BJ (cell line): ENCODE measurements at places on chromosomes 11 and 22.

- no peak for DNase-seq
Observed at GRCh38 chr11:92717240-92717639, 252.2 kb upstream of the MTNR1B start.

- DNase-seq: no peak
Observed at GRCh38 chr22:38732251-38732815, 23.5 kb downstream of the SUN2 start.

DNA sequence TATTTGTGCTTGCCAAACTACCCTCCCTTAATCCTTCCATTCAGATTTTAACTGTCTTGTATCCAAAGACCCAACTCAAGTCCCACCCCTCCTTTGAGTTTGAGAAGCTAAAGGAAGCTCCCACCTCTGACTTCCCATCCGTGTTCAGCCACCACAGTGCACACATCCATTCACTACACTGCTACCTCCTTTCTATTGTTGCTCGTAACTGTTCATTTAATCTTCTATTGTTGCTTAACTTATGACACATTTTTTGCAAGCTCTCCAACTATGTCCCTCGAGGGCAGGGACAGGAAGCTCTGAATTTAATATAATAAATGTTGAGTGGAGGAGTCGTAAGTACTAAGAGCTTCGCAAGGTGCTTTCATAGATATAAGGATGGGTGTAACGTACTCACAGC is 10.4 kb downstream of the LARGE1 start:
- DNase-seq: no peak

DNA sequence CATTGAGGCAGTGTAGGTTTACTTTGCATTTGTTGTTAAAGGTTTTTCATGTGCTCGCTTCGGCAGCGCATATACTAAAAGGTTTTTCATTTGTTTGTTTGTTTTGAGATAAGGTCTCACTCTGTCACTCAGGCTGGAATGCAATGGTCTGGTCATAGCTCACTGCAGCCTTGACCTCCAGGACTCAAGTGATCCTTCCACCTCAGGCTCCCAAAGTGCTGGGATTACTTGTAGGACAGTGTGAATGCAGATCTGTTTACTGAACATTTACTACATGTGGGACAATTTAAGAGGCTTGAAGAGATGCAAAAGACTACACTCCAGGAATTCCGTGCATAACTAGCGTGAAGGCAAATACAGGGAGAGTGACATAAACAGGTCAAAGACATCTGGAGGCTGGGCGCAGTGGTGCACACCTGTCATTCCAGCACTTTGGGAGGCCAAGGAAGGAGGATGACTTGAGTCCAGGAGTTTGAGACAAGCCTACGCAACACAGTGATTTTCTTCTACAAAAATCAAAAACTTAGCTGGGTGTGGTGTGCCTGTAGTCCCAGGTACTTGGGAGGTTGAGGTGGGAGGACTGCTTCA is 34.1 kb downstream of the YPEL1 start:
- no peak for DNase-seq

DNA sequence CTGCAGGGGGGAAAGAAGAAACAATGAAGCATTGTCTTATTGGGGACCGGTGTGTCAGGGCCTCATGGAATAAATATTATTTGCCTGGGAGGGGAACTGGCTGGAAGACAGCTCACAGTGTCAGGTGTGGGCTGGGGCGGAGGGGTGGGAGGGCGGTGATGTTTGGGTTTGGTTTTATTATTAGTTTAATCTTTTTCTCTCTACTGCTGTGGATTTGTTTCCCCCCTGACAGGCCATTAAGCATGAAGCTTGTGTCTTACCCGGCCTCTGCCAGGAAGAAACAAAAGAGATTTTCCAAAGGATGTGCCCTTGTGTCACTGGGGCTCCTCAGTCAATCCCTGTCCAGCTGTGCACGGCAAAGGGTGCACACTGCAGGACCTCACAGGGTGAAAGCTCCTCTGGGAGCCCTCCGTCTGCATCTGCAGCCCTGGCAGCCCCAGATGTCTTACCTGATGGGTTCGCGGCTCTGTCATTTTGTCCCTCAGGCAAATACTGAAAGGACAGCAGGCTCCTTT is 203.1 kb upstream of the TMEM45B start:
- no peak for DNase-seq

GRCh38 chr11:130918081-130918480 is 1.8 kb upstream of the SNX19 start:
- no peak for DNase-seq

DNA sequence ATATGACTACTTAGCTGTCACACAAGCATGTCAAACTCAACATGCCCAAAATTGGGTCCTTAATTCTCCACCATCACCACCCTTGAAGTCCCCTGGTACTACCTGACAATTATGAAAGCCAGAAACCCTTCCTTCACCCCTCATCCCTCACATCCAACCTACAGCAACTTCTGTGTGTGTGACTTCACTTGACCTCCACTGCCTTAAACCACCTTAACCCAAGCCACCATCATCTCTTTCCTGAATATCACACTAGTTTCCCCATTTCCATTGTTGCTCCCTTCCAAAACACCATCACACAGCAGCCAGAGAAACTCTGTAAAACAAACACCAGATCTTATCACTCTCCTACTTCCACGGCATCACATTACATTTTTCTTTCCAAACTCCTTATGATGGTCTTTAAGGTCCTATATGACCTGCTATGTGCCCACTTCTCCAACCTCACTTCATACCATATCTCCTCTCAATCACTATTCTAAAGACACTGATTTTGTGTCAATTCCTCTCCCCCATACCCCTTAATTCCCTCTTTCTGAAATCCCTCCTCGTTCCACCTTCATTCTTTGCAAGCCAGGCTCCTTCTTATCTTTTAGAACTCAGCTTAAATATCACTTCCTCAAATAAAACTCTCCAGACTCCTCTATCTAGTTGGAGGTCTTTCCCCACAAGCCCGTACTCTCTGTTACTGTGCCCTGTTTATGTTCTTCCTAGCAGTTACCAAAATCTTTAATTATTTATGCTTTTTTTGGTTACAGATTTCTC is 124.9 kb downstream of the RBFOX2 start:
- no peak for DNase-seq

GRCh38 chr22:50498322-50498890 is 9.1 kb downstream of the LMF2 start:
- no peak for DNase-seq

DNA sequence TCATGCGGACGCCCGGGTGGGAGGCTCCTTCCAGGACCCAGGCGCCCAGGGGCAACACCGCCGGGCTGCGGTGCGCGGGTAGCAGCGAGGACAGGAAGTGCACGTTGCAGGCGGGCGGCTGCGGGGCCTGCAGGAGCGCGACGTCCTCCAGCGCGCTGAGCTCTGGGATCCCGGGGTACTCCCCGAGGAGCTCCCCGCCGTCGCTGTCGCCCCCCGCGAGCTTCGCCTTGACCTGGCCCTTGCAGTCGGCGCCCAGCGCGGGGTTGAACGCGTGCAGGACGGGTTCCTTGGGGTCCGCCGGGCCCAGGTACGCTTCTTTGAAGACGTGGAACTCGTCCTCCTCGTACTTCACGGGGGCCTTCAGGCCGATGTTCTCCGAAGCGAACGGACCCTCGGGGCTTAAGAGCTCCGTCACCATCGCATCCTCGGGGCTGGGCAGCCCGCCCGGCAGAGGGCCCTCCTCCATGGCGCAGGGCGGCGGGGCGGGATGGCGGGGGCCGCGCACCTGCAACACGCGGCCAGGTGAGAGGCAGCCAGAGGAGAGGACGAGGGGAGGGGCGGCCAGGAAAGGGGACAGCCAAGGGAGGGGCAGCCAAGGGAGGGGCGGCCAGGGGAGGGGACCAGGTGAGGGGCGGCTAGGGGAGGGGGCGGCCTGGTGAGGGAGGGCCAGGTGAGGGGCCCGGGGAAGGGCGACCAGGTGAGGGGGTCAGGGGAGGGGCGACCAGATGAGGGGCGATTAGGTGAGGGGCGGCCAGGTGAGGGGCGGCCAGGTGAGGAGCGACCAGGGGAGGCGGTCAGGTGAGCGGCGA is 921 bp downstream of the TESMIN start:
- DNase-seq: no peak

DNA sequence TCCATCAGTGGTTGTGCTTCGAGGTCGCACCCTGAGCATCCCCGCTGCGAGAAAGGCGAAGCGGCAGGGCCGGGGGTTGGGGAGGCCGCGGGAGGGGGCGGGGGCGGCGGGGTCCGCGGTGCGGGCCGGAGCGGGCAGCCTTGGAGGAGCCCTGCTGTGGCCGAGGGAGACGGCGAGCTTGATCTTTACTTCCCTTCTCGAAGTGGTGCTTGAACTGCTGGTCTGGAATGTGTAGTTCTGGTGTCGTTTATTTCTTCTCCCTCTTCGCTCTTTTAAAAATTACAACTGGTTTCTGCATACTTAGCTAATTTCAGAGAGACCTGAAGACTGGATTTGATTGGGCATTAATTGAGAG is 1.1 kb downstream of the APLP2 start:
- no peak for DNase-seq

GRCh38 chr11:67652965-67653845 is 2.7 kb upstream of the ACY3 start:
- no peak for DNase-seq

- DNase-seq: no peak
Observed at GRCh38 chr11:86696451-86696850, 24.0 kb upstream of the ME3 start.

GRCh38 chr22:40857309-40857855 is 434 bp downstream of the XPNPEP3 start:
- no peak for DNase-seq

- DNase-seq: no peak
Observed at GRCh38 chr11:34216706-34217105, 111.3 kb downstream of the NAT10 start.

DNA sequence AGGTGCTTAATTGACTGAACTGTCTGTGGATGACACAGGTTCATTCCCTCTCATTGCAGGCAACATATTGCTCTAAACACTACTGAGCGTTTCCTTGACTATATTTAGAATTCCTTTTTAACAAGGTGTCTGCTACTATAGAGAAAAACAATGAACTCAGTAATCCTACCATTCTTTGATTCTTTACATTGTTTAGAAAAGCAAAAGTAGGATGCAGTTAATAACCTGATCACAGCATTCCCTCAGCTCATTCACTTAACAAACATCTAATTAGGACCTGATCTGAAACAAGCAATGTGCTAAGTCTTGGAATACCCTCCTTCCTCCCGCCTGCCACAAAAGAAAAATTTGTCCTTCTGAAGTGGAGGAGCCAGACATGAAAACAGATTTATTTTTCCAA is 313.1 kb downstream of the LRRC4C start:
- no peak for DNase-seq

GRCh38 chr11:92492372-92492771 is 267.8 kb downstream of the FAT3 start:
- no peak for DNase-seq

- DNase-seq: no peak
Observed at GRCh38 chr11:40294741-40295140, 1164.7 kb downstream of the LRRC4C start.

GRCh38 chr11:100756559-100756958 is 69.5 kb downstream of the ARHGAP42 start:
- no peak for DNase-seq

- no peak for DNase-seq
Observed at GRCh38 chr22:20523086-20523983, 15.9 kb downstream of the MED15 start.

DNA sequence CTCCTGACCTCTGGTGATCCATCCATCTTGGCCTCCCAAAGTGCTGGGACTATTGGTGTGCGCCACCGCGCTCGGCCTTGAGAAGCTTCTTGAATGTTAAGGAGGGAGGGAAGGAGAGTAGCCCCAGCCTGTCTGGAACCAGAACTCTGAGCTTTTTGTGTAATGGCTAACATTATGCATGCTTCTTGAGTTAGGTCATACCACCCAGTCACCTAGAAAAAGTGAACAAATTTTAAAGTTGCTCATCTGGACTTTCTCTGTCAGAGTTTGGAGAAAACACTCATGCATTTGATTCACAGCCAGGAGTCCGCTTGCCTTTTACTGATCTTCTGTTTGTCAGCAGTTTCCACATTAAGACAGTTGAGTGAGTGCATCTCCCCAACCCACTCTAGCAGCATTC is 82.1 kb downstream of the PPP6R3 start:
- peak; percentile 82 for DNase-seq

- DNase-seq: no peak
Observed at GRCh38 chr22:24033731-24034130, 22.6 kb downstream of the CABIN1 start.

GRCh38 chr11:66768088-66768521 is 39.1 kb upstream of the SPTBN2 start:
- DNase-seq: no peak

GRCh38 chr11:75245356-75246005 is 4.9 kb downstream of the TPBGL start:
- no peak for DNase-seq

GRCh38 chr11:112016088-112016764 is 9.0 kb upstream of the DLAT start:
- no peak for DNase-seq

GRCh38 chr22:47259990-47260389 is 497.5 kb downstream of the TBC1D22A start:
- no peak for DNase-seq

- DNase-seq: no peak
Observed at GRCh38 chr11:36261094-36261493, 28.1 kb downstream of the COMMD9 start.

DNA sequence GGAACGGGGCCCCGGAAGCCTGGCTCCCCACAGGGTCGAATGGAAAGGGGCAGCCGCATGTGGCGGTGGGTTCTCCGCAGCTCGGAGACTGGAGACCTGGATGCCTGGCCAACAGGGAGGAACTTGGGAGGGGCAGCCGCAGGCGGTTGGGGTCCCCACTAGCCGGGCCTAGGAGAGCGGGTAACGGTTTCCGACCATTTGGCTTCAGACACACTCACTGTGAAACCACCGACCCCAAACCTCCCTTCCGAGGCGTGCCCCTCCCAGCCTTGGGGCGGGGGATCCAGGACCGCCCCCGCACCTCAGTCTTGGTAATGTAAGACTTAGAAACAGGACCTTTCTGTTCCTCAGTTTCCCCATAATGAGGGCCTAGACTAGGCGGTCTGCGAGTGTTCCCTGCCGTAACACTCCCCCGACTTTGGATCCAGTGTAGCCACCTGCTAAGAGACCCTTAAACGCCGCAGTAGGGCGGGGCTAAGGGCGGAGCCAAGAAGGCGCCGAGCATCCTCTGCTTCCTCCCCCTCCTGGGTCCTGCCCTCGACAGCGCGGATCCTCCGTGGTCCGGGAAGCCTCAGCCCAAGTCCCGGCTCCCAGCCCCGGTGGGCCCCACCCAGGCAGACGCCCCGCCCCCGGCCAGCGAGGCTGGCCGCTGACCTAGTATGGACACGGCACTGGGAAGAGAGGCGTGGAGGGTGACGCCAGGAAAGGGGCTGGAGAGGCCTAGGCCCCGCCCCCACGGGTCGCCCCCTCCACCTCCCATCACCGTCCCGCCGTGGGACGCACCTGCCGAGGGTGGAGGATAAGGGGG is 1.8 kb upstream of the RASGRP2 start:
- DNase-seq: no peak

GRCh38 chr22:20581503-20582170 is 74.2 kb downstream of the MED15 start:
- DNase-seq: no peak

DNA sequence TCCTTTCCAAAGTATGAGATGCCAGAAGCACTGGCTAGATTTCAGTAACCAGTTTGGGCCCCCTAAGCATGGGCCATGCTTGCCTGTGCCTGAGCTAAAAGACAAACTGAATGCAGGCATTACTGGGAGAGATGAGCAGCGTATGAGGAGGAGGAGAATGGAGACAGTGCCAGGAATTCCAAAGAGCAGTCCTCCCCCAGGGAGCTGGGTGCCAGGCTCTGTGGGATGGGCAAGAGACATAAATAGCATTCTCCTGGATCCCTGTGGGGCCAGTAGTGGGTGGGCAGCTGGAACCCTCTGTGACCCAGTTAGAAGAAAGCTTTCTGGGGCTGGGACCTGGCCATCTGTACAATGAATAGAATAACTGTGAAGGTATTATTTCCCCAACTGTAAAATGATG is 235.6 kb downstream of the KCNA4 start:
- DNase-seq: no peak

GRCh38 chr11:115425816-115426215 is 78.4 kb downstream of the CADM1 start:
- DNase-seq: no peak
